ENCODE measurements at places on chromosomes 4 and X.

GRCh38 chrX:24426340-24426913, 38.7 kb upstream of the PDK3 start:
- peak; percentile 3 for DNase-seq

- no peak for DNase-seq
Observed at GRCh38 chr4:24680746-24681448, 96.5 kb upstream of the DHX15 start.

DNA sequence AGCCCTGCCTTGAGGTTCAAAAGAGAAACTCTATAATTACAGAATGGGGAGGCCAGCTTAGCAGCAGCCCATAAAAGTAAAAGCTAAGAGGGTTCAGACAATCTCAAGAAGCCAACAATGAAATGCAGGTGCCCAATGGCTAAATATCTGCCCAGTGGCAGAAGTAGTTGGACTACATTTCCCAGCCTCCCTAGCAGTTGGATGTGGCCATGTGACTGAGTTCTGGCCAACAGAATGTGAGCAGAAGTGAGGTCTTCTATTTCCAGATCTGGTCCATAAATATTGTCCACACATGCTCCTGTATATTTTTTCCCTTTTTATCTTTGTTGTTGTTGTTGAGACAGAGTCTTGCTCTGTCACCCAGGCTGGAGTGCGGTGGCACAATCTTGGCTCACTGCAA, 127.9 kb upstream of the NHS start:
- peak; percentile 2 for DNase-seq

GRCh38 chr4:54683616-54684346, 26.0 kb downstream of the KIT start:
- peak; percentile 57 for DNase-seq

- DNase-seq = no peak
Observed at GRCh38 chrX:151789179-151789800, 54.7 kb downstream of the CNGA2 start.

- DNase-seq = no peak
Observed at GRCh38 chr4:169153481-169154087, 117.2 kb downstream of the SH3RF1 start.

GRCh38 chr4:139841464-139842195, 176.0 kb downstream of the MGST2 start:
- no peak for DNase-seq

DNA sequence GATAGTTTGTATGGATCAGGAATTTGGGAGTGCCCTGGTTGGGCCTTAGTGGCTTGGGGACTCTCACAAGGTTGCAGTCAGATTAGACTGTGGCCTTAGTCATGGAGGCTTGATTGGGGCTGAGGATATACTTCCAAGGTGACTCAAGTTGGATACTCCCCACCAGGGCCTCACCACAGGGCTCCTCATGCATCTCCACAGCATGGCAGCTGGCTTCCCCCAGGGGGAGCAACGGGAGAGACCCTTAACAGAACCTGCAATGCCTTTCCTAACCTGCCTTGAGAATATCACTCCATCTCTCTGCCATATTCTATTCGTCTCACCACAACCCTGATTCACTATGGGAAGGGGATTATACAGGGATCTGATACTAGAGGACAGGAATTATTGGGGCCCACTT, 161.9 kb downstream of the RELL1 start:
- DNase-seq = no peak

- peak; percentile 56 for DNase-seq
Observed at GRCh38 chr4:26141911-26142638, 178.7 kb upstream of the RBPJ start.

- DNase-seq = no peak
Observed at GRCh38 chr4:86872135-86872534, 20.1 kb downstream of the C4orf36 start.

- DNase-seq = no peak
Observed at GRCh38 chr4:27881705-27882104, 1021.1 kb downstream of the STIM2 start.

DNA sequence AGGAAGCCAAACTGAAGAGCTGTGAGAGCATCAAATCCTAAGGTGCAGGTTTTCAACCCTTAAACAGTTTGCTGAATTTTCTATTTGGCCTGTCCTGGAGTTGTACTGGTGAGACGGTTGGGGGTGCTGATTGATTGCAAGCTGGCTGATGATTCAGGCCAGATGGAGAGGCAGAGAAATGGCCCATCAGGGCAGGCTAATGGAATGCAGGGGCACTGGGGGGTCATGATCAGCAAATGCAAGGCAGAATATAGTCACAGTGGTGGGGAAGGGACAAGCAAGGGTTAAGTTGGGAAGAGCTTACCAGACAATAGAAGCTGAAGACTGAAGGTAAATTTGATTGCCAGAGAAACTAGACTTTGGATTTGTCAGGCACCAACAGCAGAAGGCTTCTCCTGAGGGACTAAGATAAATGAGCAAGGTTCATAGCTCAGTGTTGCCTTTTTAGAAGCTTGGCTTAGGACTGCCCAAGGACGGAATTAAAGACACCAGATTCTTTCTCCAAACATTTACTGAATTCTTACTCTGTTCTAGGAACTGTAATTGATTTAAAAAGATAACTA, 4.3 kb upstream of the AADAT start:
- DNase-seq = no peak

DNA sequence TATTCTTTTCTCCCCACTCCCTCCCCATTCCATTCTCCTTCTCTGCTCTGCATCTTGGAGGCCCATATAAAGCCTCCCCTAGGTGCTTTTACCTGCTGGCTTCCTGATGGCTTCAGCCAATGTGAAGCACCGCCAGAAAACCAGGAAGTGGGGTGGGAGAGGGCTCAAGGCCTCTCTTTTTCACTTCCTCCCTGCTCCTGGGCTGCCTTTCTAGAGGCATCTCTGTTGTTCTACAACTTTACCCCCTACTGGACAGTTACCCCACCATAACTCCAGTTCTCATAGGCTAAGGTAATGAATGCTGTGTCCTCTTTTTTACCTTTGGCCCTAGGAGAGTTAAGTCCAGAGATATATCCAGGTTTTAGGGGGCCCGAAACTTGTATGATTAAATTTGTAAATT, 62.4 kb upstream of the PPARGC1A start:
- peak; percentile 47 for DNase-seq

GRCh38 chr4:35690271-35690670, 554.0 kb downstream of the ARAP2 start:
- DNase-seq = no peak

- DNase-seq = no peak
Observed at GRCh38 chr4:124092101-124092500, 620.4 kb downstream of the ANKRD50 start.

- DNase-seq = no peak
Observed at GRCh38 chrX:103614999-103615398, 7.2 kb downstream of the TCEAL3 start.

GRCh38 chr4:1192091-1192492, 19.7 kb upstream of the SPON2 start:
- DNase-seq = no peak

- DNase-seq = no peak
Observed at GRCh38 chr4:70895405-70895804, 6.8 kb upstream of the MOB1B start.

DNA sequence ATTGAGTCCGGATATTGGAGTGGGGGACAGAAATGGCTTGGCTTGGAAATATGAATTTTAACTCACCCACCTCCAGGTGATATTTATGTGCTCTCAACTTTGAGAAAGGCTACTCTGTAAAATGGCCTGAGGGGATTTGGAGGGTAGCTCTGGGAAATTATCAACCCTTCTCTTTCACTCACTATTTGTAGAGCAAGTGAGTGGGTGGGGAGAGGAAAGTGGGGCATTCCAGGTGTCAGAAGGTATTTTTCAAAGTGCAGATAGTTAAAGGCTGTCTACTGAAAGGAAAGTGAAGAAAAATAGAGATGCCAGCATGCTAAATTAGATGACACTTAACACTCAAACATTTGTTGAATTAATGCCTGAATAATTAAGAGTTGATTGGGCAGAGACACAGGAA, 44.1 kb downstream of the TMEM164 start:
- no peak for DNase-seq

GRCh38 chr4:22678940-22679854, 13.5 kb upstream of the GBA3 start:
- no peak for DNase-seq

DNA sequence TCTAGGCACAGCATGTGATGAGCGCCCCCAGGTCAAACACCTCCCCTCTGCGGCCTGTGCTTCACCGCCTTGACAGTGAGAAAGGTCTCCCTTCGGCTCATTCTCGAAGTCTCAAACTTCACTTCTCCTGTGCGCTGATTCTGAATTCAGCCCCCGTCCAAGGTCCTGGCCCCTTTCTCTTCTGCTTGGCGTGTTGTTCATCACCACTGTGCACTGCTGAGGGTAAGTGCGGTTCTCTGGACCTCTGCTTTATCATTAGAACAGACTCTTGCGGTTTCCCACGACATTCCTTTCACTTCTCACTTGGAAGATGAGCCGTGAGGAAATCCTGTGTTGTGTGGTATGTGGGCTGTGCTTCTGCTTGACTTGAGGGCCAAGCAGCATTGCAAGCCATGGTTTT, 11.9 kb downstream of the HTT-AS start:
- no peak for DNase-seq

DNA sequence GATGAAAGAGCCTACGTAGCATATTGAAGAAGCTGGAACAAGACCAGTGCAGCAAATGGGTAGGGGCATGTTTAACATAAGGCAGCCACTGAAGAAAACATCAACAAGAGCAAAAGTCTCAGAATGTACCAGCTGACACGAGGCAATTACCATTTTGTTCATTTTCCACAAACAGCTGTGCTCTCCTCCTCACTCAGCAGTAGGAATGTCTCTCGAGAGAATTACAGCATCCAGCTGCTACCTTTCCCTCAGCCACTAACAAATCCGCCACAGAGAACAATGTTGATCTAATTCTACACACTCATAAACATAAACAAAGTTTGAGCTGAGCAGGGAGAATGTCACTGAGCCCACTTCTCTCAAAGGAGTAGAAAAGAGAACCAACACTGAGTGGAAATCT, 68.0 kb downstream of the OPHN1 start:
- DNase-seq = no peak

DNA sequence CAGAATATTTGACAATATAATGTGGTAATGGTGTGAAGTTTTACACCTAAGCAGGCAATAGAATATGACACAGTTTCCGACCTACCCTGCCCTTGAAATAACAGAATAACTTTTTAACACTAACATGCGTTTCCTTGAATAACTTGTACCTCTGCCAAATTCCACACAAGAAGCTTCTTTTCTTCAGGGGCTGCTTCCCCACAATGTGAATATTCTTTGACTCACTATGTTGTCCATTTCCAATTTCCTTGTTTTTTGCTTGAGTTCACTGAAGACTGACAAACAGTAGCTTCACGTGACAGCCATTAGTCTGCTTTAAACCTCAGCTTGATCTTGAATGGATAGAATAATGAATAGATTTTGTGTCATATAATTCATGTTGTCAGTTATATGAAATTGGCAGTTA, 14.3 kb downstream of the SHROOM3 start:
- DNase-seq = no peak

- no peak for DNase-seq
Observed at GRCh38 chr4:153447175-153447905, 18.8 kb upstream of the TMEM131L start.

GRCh38 chrX:108219949-108220601, 128.5 kb downstream of the ATG4A start:
- no peak for DNase-seq

DNA sequence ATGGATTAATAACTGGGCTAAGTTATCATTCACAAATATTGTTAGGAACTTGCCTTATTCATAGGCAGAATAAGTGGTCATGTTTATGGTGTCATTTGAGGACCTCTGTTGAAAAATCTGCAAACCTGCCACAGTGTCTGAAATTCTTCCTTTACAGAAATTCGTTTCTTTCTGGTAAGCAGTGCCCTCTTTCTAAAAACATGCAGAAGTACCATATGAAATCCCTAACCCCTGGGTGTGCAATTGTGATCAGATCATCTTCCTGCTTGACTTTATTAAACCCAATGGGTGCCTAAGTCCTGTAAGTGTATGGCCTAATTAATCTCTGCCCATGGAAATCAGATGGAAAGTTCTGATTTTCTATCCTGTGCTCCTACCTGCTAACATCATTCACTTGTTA, 4.4 kb upstream of the HTATSF1 start:
- DNase-seq = no peak

DNA sequence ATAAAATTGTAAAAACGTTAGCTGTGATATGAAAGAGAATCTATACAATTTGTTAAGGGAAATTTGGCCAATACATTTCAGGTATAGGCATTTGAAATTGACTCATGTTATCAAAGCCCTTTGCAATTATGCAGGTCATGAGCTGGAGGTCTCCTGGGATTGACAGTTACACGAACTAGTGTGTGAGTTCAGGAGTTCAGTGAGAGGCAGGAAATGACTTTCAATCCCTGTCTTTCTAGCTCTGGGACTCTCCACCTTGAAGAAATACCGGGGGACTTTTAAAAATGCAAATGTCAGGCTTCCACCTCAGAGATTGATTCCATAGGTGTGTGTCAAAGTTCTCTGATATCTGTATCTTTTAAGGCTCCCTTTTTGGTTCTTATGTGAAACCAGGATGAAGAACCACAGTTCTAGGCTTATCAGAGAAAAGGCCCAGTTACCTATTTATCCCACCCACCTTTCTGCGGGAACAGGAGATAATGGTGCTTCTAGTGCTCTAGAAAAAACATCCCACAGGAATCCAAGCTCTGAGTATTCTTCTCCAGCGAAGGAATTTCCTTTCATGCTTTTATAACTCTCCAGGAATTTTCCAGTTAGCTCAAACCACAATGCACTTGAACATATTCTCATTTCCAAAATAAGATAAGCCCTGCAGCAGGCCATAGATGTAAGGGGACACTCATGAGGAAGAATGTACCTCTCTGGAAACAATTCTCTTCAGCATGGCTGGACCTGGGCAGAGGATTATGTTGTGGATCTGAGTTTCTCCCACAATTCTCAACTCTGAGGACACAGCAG, 501.0 kb downstream of the IDS start:
- no peak for DNase-seq

DNA sequence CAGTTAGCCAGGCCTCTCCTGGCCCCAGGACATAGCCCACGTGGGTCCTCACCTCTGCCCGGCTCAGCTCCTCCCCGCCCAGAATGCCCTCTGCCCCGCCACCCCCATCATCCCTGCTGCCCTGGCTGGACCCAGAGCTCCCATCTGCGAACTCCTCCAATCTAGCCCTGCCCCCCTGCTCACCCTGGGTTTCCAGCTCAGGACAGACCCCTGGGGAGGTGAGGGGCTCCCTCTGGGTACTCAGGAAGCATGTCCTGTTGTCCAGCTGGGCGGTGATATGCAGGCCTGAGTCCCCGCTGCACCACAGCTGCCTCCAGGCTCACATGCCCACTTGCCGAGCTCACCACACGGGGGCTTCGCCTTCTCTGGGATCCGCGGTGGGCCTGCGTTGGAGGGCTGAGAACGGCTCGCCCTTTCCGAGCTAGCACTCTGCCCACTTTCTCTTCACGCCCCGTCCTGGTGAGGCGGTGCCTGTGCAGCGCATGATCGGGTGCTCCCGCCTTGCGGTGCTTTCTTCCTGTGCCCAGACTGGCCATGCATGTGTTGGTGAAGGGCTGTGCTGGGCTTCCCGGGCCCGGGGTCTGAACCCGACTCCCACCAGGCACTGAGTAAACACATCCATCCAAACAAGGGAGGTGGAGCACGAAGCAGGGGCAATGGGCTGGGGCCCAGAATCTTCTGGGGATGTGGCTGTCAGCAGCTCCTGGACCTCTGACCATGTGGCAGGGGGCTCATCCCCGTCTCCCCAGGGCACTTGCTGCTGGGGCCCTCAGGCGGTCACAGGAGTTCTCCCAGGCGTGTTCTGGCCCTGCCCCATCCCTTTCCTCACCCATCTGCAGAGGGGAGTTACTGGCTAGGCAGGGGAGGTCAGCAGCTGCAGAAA, 74.3 kb downstream of the RGS12 start:
- no peak for DNase-seq
